ENCODE measurements at places on chromosomes 5 and 9. TPM values are rescaled to one million over a fixed set of nuclear protein-coding genes. Genes with fewer than 3 reads are reported as not detected.

SLC36A2 gene
- total RNA-seq, result not detected

OTULINL gene
- 67.7 TPM for total RNA-seq

ZBED3 gene
- total RNA-seq, result 3.6 TPM

DNA sequence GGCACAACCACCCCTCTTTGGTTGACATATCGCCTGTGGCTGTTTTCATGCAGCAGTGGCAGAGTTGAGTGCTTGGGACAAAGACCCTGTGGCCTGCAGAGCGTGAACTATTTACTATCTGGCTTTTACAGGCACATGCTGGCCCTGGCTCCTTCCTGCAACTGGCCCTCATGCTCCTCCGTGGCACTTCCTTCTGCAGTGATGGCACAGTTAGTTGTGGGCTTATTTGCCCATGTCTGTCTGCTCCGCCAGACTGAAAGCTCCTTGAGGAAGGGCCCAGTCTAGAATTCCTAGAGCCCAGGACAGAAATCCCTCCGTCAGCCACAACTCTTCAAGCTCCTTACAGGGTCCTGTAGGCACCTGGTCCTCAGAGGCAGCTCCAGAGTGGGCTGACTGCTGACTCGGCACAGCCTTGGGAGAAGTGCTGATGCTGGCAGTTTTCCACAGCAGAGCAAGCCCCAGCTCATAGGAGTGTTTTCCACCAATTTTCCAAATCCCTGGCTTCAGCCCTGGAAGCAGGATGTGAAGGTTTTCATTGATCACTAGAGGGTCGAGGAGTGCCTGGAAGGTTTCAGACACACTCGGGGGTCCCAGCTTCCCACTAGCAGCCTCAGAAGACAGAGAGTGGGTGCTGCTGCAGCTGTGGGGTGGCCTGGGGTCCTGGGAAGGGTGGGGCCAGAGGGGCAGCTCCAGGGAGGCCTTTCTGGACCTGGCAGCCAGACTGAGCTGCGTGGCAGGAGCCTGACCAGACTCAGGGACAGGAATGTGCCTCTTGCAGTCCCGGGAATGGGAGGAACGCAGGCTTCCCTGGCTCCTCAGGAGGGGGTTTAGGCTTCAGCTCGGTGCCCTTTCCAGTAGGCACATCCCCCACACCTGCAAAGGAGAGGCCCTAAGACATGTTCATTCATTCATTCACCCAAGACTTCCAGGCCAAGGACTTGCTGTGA is 56.5 kb upstream of the ANGPTL2 start:
- H3K27me3 ChIP-seq, result no peaks in the 10 kb centered on the region
- no peaks in the 10 kb centered on the region for H3K36me3 ChIP-seq
- H3K4me3 ChIP-seq, result no peak overlapping the region
- peak; percentile 13 for DNase-seq
- H3K4me1 ChIP-seq, result peaks cover 3% of the 10 kb centered on the region

Data from activated naive CD8-positive, alpha-beta T cell treated with anti-CD3 and anti-CD28 coated beads, Interleukin-2, amount 10 ng/mL, durations not matched to agents 7 days and 5 days (primary cell).